ENCODE measurements at places on chromosomes 2 and 18. TPM values are rescaled to one million over a fixed set of nuclear protein-coding genes. Genes with fewer than 3 reads are reported as not detected.
A peak's percentile ranks its signal among the peaks of the same experiment; 100 is the strongest.

DNA sequence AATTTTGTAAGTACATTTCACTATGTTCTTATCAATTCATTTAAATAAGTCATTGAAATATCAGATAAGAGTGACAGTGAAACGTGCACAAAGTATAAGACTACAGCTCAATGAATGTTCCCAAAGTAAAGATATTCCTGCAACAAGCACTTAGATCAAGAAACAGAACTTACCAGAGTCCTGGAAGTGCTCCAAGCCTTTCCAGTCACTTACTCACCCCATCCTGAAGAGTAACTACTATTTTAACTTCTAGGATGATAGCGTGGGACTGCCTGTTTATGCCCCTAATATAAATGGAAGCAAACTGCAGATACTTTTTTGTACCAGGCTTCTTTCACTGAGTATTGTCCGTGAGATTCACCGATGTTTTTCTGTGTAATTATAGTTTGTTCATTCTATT lies 768.9 kb downstream of the SLC4A3 start:
- DNase-seq: peak; percentile 80

DNA sequence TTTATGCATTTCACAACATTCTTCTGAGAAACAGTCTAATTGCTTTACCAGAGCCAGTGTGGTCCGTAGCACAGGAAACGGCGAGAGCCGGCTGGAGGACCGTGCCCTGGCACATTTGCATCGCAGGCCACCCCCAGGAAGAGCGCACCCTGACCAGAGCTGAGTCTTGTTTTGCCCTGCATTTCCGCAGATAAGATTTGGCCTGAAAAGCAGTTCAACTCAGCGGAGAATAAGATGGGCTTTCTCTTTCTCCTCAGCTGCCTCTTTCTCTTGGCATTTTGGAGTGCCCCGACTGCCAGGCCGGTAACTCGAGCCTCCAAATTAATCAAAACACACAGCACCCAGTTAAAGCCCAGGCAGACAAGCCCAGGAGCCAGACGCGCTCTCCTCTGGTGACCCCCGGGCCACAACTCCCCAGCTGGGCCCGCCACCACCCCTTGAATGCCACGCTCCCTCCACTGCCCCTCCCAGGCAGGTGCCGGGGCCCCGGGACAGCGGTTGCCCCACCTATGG lies 464 bp downstream of the COL4A4 start:
- peak; percentile 22 for DNase-seq

DNA sequence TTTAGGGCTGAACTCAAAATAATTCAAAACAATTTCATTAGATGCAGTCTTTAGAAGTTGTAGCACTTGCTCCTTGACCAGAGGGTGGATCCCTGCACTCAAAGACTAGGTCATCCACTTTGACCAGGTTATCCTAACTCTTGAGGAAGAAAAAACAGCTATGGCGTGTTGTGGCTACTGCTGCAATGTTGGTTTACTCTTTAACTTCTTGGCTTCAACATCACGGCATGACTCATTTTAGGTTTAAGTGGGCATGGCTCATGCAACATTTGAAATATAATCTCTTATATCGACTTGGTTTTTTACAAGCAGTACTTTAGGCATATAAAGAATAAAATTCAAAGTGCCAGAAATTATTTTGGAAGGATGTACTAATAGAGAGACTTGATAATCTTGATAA lies 35.4 kb downstream of the ANKRD29 start:
- DNase-seq: peak; percentile 83

GRCh38 chr2:133972297-133972696 lies 281.6 kb upstream of the MGAT5 start:
- DNase-seq: no peak

Gene UGT1A8
- not detected for total RNA-seq

Gene ANKRD29
- 8.9 TPM for total RNA-seq

Gene LRRTM4
- total RNA-seq: not detected

Gene GRP
- total RNA-seq: not detected
